ENCODE measurements at places on chromosomes 6 and 20.

GRCh38 chr6:77633471-77633870 is 19.4 kb upstream of the MEI4 start:
- DNase-seq: no peak

DNA sequence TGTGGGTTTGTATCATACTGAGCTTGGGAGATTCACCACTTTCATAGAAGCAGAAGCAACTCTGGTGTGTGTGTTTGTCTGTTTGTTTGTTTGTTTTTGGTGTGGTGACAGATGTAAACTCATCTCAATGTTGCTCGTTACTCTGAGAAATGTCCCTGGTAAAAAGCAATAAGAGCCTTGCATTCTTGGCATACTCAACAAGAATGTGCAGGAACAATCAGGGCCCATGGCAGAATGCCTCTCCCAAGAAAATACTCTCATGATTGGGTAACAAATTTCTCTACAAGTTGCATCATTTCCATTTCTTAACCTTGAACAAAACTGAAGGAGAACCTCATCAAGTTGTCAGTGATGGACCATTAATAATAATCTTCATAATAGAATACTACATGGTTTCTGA is 43.0 kb upstream of the PKHD1 start:
- DNase-seq: no peak

GRCh38 chr6:35544769-35545361 is 32.2 kb upstream of the TULP1 start:
- no peak for DNase-seq

- no peak for DNase-seq
These were observed 85.9 kb upstream of the HMGCLL1 start for GRCh38 chr6:55664591-55665587.

GRCh38 chr6:136586295-136586694 is 36.1 kb upstream of the MAP7 start:
- DNase-seq: no peak

GRCh38 chr20:19916531-19917485 is 100.4 kb upstream of the NAA20 start:
- DNase-seq: no peak

- DNase-seq: no peak
These were observed 518.5 kb downstream of the CD83 start for GRCh38 chr6:14635934-14636591.

DNA sequence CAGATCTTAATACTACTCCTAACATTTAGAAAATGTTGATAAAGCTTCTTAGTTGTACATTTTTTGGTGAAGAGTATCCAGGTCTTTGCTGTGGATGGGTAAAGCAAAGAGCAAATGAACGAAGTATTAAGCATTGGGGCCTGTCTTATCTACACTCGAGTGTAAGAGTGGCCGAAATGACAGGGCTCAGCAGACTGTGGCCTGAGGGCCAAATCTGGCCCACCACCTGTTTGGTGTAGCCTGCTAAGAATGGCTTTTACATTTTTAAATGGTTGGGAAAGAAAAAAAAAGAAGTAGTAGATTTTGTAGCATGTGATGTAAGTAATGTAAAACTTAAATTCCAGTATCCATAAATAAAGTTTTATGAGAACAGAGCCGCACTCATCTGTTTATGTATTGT is 19.4 kb upstream of the MAPK13 start:
- DNase-seq: no peak

DNA sequence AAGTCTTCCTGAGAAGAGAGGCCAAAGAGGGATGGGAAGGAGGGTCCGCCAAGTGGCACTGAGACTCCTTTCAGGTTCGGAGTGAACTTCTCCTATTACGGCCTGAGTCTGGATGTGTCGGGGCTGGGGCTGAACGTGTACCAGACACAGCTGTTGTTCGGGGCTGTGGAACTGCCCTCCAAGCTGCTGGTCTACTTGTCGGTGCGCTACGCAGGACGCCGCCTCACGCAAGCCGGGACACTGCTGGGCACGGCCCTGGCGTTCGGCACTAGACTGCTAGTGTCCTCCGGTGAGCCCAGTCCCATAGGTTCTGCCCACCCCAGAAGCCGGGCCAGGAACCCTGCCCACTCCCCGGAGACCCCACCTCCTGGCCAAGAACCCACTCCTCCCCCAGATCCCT is 4.1 kb downstream of the SLC22A7 start:
- DNase-seq: no peak

GRCh38 chr6:143673669-143674068 is 4.1 kb upstream of the PHACTR2 start:
- no peak for DNase-seq

GRCh38 chr6:113881478-113881980 is 24.4 kb downstream of the MARCKS start:
- no peak for DNase-seq

- no peak for DNase-seq
These were observed 84.1 kb upstream of the GJE1 start for GRCh38 chr6:142048593-142048980.

DNA sequence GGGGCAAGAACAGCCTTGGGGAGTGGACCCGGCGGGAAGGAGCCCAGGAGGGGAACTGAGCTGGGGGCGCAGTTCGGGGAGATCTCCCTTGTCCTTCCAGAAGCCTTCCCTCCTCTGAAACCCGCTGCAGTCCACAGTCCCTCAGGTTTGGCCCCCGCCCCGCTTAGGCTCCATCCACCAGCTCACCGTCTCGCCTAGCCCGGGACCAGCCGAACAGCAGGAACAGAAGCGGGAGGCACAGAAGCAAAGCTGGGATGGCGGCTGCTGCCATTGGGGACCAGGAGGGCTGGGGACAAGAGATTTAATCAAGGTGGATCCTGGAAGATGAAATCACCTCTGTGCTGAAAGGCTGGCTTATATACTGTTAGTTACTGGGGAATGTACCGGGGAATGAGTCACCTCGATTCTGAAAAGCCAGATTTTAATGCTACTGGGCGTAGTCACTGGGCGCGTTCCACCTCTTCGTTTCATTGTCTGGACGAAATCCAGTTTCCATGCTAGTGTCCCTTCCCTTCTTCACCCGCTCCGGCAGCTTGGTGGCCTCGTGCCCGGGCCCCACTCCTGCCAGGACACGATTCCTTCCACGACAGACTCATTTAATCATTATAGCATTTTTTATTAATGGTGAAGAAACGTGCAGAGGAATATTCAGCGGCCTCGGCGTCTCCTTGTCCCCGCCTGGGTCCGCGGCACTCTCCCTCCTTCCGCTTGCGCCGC is at the start of gene RAET1L:
Gene RAET1L (minus strand): TSS at position 332 of the 717 bp plus-strand sequence. CDS start 61 bp downstream, at position 271.
- no peak for DNase-seq

DNA sequence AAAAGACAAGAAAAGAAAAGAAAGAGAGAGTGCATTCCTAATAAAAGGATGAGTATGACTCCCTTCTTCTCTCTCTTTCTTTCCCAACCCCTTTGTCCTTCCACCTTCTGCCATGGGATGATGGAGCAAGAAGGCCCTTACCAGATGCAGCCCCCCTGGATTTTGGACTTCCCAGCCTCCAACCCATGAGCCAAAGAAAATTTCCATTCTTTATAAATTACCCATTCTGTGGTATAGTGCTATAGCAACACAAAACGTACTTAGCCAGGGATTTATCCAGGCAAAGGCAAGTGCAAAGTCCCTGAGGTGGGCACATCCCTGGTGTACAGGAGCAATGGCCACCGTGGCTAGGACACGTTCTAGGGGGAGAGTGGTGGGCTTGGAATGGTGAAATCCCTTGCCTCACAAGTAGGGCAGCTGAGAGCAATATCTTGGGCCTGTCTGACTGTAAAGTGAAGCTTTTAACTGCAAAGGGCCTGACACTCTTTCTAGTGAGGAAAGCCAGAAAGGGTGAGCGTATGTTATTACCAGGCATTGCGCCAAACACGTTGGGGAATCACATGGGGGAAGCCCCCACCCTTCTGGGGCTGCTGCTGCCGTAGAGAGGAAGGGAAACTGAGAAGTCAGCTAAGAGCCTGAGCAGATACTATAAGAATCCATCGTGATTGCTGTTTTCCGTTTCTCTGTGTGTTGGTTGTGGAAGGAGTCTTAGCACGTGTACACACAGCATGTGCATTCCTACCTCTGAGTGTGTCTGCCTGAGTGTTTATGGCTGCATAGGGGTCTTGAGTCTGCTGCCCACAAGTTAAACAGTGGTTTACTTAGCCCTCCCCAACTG is 50.7 kb upstream of the SIRPA start:
- no peak for DNase-seq

- no peak for DNase-seq
These were observed 30.3 kb downstream of the RPF2 start for GRCh38 chr6:111012143-111012452.

GRCh38 chr20:43243672-43244269 is 54.1 kb upstream of the PTPRT start:
- no peak for DNase-seq

GRCh38 chr6:27025351-27025750 is 222.2 kb upstream of the PRSS16 start:
- no peak for DNase-seq

DNA sequence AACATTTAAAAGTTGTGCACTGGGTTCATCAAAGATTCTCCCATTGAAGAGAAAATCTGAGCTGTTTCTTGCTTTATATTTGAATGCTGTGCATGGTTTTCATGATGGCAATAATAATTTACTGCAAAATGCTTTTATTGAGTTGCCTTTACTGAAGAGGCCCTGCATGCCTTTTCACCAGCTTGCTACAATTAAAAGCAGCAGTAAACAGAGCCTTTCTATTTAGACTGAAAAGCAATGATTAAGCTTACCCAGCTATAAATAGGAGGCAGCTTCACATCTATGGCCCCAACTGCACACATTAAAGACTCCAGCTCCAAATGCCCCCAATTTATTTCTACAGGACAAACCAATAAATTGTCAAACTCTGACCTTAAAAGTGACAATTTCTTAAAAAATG is 70.3 kb downstream of the ANKEF1 start:
- no peak for DNase-seq

DNA sequence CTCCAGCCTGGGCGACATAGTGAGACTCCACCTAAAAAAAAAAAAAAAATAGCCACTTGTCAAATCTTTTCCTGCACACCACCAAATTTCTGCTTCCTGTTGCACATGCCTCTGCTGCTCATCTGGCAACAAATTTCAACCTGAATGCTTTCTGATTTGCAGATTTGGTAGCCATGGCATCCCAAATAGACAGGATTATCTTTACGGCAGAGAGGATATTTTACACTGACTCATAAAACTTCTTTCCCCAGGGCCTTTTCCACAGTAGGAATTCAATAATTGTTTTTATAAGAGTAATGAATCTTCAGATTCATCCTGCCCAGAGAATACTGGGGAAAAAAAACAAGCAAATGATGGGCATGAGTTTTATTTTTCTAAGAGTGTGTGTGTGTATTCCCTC is 264.6 kb downstream of the FRK start:
- no peak for DNase-seq

DNA sequence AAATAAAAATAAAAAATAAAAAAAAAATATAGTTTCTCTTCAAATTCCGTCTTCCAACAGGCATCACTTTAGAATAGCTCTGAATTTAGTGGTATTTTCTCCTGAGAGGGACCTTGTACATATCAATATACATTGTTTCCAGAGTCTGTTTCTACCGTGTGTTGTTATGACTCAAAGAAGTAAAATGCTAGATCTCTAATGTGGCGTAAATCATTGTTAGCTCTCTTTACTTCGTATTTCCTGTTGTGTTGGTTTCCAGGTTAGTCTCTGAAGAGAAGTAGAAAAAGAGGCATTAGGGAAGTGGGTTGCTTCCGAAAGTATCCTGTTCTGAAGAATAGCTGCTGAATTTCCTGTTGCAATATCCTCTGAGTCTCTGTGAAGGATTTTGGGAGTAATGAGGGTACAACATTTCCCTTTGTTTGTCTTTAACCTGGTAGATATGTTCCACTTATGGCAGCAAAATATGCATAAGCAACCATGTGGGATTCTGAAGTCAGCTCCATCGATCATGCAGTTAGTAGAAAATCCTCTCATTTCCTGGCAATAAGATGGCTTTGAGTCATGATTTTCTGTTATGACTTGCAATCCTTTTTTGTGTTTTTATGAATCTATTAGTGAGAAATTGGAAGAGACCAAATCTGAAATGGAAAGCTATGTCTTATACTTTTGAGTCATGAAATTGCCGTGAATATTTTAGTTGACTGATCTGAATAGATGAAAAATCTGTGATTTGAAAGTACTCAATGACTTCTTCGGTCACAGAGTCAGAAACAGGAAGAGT is 42.0 kb upstream of the MCHR2 start:
- DNase-seq: no peak

GRCh38 chr6:147961481-147962141 is 381.0 kb upstream of the SASH1 start:
- no peak for DNase-seq

DNA sequence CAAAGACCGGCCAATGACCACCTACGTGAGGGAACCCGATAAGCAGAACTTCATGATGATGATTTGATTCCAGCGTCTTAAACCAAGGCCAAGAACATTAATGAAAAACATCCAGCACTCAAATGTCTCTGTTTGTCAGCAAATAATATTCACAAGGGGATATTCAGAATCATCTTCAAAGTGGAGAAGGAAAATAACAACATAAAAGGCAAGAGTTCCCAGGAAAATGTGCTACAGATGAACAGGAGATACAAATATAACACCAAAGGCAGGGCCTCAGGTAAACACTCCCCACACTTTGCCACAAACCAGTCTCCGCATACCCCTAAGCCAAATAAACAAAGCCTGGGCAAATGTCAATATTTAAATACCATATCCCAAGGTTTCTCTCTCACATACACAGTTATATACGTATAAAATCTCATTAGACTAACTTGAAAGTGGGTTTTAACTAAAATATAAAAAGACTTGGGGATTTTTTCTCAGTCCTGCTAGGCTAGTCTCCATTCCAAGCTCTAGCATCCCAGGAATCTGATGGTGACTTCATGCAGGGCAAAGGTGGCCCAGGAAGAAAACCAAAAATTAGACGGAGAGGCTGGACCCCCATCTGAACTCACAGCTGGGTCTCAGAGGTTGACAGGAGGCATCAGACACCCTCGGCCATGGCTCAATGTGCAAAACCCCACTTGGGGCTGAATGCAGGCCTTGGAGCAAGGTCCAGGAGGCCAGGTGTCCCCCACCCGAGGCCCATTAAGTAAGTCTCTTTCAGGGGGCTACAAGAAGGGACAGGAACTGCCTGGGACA is 32.1 kb downstream of the TRAM2 start:
- no peak for DNase-seq

DNA sequence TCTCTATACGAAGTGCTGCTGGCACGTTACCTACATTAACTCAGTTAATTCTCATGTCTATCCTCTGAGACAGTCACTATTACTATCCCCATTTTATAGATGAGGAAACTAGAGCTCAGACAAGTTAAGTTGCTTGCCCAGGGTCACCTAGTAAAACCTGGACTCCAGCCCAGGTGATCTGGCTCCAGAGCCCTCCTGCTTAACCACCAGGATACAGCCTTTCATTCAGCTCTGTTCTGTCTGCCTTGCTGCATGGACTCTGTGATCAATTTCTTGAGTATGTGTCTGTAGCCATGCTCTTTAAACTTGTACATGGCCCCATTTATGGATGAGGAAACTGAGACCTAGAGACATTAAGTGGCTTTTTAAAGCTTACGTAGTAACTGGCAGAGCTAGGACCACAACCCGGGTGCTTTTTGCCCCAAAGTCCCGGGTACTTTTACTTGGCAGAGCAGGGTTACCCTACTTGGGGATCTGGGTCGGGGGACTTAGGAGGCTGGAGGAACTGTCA is 4.7 kb downstream of the CDKN1A start:
- no peak for DNase-seq
